ENCODE measurements at places on chromosomes 7 and 10.

DNA sequence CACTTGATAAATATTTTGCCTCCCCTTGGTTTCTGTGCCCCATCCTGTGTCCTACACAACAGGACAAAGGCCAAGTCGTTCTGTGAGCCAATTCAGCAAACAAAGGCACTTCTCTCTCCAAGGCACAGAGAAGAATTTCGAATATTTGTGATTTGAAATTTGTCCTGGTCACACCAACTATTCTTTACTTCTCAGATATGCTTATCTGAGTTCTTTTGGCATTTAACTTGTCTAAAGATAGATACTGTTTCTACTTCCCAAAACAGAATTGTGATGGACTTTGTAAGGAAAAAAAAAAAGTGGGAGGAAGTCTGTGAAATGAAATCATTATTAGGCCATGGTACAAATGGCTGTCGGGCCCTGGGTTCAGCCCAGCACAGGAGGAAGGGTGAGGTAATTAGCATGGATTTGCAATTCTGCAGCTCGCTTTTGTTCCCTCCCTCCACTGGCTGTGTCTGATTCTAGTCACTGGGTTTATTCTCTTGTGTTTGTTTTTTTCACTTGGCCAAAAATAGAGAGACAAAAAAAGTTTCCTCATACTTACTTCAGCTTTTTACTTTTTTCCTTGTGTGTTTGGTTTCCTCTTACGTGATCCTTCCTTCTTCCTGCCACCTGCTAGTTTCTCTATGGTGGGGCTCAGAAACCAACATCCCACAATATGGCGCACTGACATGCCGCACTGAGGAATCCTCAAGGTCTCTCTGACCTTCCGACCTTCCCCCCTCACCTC is 108.2 kb upstream of the MKLN1 start:
- DNase-seq = no peak

DNA sequence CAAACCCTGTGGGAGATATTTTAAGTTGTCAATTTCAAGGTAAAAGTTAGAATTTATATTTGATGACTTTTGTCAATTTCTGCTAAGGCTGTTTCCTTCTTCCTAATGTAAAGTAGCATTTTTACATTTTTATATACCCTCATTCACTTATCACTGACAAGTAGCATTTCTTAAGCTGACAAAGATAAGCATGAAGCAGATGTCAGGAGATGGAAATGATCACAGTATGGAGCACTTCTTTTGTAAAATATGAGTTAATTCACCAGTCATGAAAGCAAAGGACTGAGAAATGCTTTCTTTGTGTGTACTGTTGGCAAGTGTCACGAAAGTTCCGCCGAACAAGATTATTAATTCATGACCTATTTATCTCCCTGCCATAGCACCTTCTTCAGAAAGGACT is 503.9 kb downstream of the DNAJB9 start:
- DNase-seq = no peak

DNA sequence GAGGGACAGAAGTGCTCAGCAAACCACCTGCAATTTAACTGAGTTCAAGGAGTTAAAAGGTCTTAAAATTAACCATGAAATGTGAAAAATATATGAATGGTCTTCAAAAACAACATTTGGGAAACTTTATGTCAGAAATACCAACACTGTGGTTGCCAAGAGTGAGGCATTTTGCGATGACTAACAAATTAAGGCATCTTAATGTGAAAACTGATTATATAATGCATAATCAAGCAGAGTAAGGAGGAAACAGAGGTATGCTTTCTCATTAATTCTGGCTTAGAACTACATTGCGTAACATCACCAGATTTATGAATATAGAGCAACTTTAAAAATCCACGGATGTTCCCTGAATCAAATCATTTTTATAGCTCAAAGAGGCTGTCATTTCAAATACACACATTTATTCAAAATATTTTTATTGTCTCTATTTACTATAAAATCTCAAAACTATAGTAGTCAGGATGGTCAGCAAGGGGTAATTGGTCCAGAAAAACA is 335.5 kb downstream of the LRRTM3 start:
- peak; percentile 69 for DNase-seq

DNA sequence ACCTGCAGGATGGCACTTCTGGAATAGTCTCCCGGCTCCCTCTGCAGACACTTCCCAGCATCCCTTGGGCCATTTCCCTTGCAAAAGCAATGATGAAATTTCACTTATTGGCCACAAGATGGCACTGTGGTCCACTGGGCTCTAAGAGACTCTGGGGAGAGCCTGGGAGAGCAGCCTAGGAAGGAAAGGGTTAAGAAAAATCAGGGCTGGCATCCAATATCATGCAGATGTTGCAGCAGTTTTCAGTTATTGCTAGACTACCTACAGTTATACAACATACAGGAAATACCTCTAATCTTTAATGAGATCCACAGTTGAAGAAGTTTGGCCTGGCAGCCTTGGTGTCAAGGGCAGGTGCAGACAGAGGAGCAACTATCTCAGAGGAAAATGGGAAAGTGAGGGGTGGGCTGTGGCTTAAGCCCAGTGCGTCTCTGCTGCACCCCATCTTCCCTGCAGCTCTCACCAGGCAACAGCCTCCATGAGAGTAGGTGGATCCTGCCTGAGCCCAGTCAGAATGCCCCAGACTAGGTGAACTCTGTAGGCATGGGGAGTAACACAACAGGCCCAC is 100.2 kb upstream of the PRSS58 start:
- peak; percentile 72 for DNase-seq

GRCh38 chr7:159231017-159231416 is 86.3 kb upstream of the VIPR2 start:
- DNase-seq = no peak

DNA sequence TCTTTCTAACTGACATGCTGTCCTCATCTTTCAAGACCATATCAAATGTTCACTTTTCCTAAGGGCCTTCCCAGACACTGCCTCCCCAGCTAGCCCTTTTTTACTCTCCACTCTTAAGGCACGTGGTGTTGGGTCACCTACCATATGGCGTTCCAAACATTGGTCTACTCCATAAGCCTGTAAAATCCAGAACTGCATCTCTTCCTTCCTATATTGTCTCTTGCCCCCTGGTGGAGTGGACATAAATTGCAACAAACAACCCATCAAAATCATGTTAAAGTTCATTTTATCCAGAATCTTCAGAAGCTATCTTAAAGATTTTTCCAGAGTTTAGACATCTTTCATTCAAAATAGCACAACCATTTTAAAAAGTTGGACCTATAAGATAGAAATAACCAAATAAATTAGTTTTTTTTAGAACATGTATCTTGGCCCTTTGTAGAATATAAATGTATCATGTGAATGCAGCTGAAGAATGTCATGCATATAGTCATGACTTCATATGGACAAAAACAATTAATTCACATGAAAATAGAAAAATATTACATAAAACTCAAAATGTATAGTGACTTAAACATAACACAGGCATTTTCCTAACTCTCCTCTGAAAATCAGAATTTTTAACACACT is 180.6 kb upstream of the CHRM2 start:
- peak; percentile 10 for DNase-seq

DNA sequence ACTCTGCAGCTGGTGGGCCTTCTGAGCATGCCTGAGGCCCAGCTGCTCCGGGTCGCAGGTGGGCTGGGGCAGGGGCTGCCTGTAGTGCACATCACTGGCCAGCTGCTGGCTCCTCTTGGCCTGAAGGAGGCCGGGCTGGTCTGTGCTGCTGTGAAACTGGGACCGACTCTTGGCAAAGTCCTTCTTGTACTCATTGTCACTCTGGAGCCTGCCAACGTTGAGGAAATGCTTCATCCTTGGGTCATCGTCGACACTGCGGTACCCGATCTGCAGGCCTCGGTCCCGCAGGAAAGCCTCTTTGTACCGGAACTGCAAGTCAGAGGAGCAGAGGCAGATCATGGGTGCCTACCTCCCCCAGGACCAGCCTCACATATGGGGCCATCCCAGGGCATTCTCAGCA is 37.7 kb downstream of the HABP2 start:
- DNase-seq = no peak
